NCI-H1105 (cell line): ENCODE measurements at places on chromosomes 11 and 22.

GRCh38 chr11:94000659-94001058 lies 20.5 kb upstream of the HEPHL1 start:
- no peak for DNase-seq

- no peak for DNase-seq
These were observed 943.7 kb downstream of the METTL15 start for GRCh38 chr11:29051935-29052334.

- DNase-seq, result no peak
These were observed 70.7 kb downstream of the MN1 start for GRCh38 chr22:27730641-27731433.

GRCh38 chr11:84829162-84829561 lies 798.0 kb downstream of the DLG2 start:
- no peak for DNase-seq

GRCh38 chr22:47902646-47903180 lies 1140.3 kb downstream of the TBC1D22A start:
- no peak for DNase-seq

DNA sequence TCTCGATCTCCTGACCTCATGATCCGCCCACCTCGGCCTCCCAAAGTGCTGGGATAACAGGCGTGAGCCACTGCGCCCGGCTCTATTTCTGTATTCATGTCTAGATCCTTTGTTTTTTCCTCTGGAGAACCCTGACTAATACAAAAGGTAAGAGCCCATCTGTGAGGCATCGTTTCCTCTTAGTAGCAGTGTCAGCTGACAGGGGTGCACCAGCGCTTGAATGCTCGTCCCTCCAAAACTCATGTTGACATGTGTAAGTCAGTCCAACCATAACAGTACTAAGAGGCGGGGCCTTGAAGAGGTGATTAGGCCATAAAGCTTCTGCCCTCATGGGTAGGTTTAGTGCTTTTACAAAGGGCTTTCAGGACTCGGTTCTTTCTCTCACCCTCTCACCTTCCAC lies 470.1 kb upstream of the B3GAT1 start:
- no peak for DNase-seq

DNA sequence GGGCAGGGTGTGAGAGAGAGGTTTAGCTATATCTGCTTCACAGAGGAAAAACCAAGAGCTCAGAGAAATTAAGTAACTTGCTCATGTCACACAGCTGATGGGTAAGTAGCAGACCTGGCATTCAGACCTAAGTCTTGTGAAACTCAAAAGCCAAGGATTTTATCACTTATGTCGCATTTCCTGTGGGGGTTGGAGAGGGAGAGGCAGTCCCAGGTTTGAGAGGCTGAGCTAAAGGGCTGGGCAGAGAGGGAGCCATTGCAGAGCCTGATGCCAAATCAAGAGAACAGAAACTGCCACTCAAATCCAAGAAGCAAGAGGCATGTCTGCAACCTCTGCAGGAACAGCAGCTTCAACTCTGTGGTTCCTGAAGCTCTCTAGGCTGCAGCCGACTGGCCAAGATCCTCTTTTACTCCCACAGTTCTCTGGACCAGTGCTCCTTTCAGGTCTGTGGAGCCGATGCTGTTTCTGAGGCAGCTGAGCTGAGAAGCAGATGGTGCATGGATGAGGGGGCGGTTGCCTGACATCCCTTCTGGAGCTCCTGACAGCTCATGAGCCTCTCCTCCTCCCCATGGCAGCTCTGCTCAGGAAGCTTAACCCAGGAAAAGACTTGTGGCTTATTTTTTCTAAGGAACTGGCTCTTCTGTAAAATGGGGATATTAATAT lies 47.6 kb upstream of the NAV2 start:
- no peak for DNase-seq

DNA sequence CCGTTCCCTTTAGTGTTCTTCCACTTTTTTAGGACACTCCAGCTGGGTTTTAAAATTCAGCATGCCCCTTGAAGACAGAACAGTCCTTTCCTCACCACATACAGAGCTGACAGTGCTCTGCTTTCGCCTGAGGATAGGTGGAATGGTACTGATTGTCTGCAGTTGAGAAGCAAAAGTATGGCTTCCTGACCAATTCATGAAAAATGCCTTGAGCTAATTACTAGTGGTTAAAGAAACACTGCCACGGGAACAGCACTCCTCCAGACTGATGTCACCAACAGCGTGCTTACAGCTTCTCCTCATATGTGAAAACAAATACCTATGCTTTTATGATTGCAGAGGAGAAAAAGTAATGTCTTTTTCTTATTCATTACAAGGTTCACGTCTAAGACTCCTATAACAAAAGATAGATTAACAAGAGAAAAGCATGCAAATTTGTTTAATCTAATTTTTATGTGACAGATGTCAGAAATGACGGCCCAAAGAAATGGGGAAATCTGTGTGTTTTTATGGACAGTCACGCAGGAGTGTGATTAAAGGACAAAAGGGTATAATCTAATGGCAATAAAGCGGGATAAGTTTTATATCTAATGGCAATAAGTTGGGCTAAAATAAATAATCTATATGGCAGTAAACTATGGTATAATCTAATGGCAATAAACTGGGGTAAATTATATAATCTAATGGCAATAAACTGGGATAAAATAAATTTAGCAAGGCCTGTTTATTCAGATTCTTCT lies 123.4 kb upstream of the ARHGAP42 start:
- no peak for DNase-seq

GRCh38 chr11:11983427-11983826 lies 25.0 kb downstream of the DKK3 start:
- no peak for DNase-seq

GRCh38 chr11:122772945-122773344 lies 65.4 kb upstream of the CRTAM start:
- no peak for DNase-seq

GRCh38 chr11:15815246-15816195 lies 540.8 kb downstream of the SOX6 start:
- no peak for DNase-seq

GRCh38 chr11:64663656-64664055 lies 59.3 kb downstream of the NRXN2 start:
- no peak for DNase-seq

GRCh38 chr22:24489011-24489410 lies 6.1 kb upstream of the UPB1 start:
- DNase-seq, result no peak

DNA sequence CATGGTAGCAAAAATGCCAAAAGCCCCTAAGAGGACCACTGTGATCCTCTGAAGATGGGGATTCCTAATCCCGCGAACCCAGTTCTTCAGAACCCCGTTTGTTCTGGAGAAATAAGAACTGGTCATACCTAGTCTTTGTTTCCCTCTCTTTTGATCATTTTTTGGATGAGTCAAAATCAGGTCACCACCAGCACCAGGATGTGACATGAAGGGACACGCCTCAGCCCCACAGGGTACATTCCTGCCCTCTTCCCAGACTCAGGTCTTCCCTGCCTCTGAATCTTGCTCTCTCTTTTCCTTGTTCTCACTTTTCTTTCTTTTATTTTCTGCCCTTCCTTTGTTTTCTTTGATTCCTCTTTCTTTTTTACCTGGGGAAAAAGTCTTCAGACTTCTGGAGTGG lies 14.6 kb upstream of the ANO1 start:
- no peak for DNase-seq

- no peak for DNase-seq
These were observed 14.1 kb downstream of the FAM181B start for GRCh38 chr11:82719361-82720105.

DNA sequence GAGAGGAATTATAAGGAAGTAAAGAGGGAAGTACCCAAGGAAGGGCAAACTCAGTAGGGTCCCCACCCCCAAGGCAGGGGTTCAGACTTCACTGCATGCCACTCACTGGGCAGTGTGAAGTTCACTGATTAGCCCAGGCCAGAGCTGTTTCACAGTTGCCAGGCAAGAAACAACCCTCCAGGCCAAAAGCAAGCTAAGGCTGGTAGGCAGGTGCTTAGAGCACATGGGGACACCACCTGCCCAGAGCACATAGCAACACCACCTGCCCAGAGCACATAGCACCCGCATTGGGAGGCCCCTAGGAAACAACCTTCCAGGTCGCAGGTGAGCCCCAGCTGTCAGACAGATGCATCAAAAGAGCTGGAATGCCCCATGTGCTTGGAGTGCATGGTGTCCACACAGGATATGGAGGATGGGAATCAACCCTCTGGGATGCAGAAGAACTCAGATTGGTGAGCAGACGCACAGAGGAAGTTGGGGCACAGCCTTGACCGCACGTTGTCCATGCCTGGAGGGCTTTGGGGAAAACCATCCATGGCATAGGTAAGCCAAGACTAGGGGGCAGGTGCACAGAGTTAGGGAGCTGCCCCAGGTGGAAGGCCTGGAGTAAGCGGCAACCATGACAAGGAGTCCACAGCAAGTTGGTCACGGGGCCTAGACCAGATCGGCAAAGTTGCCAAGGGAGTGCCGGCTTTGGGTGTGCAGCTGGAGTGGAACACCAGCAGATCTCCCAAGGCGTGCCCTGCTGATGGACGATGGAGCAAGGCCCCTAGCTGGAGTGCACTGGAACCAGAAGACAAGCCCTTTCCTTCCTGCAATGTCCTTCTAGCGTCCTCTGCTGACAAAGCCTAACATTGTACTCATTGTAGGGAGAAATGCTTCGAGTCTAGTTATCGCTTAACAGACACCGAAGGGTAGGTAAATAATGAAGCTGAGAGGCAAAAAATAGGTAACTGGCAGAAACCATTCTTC lies 7.8 kb upstream of the TMEM216 start:
- no peak for DNase-seq

DNA sequence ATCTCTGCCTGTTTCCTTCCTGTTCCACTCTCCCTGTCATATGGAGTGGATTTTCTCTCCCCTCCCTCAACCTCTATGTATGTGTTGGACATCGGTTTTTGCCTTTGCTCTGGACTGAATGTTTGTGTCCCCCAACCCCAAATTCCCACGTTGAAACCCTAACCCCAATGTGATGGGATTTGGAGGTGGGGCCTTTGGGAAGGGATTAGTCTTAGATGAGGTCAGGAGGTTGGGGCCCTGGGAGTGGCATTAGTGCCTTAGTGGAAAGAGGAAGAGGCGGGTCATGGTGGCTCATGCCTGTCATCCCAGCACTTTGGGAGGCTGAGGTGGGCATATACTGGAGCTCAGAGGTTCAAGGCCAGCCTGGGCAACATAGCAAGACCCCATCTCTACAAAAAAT lies 11.6 kb downstream of the TP53AIP1 start:
- DNase-seq, result no peak

DNA sequence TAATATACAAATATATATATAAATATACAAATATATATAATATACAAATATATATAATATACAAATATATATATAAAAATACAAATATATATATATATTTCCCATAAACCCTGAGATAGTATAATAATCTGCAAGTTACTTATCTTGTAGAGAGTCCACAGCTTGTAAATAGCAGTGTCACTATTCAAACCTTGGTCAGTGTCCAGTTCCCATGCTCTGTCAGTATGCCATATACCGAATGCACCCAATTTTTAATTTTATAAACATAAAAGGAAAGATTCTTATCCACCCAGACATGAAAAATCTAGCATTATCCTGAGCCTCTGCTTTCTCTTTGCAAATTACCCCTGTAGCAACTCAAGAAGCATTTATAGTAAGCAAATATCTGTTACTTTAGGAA lies 21.6 kb upstream of the CTSC start:
- no peak for DNase-seq

DNA sequence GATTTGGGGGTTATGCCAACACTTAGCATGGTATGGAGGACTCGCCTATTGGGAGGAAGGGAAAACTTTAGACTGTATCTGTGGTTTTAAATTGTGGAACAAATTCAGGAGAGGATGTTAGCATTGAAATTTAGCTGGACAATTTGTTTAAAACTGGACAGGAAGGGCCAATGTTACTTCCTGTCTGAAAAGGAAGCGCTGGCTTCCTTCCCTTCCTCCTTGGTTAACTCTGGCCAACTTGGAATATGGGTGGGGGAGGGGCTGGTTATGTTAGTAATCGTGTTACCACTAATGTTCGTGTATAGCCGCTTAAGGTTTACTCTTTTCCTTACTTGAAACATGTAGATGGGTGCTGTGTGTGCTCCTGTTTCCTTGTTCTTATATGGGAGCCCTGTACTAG lies 13.9 kb downstream of the CTNND1 start:
- no peak for DNase-seq

DNA sequence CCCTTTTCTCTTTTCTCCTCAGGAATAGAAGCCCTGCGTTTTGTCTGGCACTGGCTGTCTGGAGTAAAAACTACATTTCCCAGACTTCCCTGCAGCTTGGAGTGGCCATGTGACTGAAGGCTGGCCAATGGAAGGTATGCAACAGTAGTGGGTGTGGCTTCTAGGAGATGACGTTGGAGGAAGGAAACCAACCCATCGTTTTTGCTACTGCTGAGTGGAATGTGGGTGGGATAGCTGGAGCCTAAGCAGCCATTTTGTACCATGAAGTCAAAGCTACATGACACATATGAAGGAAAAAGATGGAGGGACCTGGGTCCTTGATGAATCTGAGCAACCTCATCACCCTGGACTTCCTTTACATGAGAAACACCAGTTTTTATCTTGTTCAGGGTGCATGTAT lies 19.6 kb downstream of the FGF3 start:
- no peak for DNase-seq

DNA sequence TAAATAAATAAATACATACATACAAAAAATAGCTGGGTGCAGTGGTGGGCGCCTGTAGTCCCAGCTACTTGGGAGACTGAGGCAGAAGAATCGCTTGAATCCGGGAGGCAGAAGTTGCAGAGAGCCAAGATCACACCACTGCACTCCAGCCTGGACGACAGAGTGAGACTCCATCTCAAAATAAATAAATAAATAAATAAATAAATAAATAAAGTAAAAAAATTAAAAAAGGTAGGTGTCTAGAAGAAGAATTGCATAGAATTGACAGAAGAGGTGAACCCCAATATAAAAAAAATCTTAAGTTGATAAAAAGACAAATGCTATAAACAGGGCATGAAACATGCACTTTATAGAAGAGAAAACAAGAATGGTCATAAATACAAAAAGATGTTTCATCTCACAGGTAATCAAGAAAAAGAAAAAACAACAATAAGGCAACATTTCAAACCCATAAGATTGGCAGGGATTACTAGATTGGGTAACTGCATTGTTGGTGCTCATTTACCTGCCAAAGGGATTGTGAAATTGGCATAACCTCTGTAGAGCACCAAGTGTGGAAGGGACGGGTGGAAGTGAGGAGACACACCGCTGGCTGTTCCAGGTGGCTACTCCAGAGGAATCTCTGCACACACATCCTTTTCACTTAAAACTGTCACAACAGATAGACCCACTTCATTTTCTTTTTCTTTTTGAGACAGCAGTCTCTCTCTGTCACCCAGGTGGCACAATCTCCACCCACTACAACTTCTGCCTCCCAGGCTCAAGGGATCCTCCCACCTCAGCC lies 44.7 kb downstream of the NF2 start:
- DNase-seq, result no peak

DNA sequence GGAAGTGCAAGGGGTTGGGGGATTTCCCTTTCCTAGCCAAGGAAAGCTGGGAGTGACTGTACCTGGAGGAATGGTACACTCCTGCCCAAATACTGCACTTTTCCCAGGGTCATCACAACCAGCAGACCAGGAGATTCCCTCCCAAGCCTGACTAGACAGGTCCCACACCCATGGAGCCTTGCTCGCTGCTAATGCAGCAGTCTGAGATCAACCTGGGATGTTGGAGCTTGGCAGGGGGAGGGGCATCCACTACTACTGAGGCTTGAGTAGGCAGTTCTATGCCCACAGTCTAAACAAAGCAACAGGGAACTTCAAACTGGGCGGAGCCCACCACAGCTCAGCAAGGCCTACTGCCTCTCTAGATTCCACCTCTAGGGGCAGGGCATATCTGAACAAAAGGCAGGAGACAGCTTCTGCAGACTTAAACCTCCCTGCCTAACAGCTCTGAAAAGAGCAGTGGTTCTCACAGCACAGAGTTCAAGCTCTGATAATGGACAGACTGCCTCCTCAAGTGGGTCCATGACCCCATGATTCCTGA lies 58.5 kb downstream of the SLC22A9 start:
- DNase-seq, result no peak

- no peak for DNase-seq
These were observed 50.8 kb upstream of the SMIM38 start for GRCh38 chr11:69104856-69105395.
